Peyer's patch (tissue), 4 donors: ENCODE measurements at places on chromosomes 5 and 9.

- DNase-seq, result no peak
Measured at GRCh38 chr9:116270546-116270945, 117.0 kb downstream of the PAPPA start.

DNA sequence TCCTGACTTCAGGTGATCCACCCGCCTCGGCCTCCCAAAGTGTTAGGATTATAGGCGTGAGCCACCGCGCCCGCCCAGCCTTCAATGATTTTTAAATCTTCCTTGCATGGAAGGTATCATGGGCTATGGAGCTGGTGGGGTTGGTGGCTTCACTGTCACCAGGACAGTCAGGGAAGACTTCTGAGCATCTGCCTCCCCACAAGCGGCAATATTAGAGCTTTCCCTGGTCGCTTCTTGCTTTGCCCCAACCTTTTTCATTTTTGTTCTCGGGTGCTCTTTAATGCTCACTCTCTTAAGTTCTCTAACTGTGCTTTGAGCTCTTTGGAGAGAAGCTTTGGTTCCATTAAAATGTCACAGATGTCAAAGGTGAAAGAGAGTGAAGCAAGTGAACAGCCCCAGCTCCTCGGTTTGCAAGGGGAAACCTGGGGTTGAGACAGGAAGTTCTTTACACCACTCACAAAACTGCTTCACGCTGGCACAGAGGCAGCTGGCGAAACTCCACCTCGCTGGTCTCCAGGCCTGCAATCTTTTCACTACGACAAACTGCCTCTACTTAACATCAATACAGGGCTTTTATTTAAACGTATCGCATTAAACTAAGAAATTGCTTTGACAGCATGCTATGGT, 142.5 kb upstream of the RETREG1 start:
- DNase-seq, result no peak

DNA sequence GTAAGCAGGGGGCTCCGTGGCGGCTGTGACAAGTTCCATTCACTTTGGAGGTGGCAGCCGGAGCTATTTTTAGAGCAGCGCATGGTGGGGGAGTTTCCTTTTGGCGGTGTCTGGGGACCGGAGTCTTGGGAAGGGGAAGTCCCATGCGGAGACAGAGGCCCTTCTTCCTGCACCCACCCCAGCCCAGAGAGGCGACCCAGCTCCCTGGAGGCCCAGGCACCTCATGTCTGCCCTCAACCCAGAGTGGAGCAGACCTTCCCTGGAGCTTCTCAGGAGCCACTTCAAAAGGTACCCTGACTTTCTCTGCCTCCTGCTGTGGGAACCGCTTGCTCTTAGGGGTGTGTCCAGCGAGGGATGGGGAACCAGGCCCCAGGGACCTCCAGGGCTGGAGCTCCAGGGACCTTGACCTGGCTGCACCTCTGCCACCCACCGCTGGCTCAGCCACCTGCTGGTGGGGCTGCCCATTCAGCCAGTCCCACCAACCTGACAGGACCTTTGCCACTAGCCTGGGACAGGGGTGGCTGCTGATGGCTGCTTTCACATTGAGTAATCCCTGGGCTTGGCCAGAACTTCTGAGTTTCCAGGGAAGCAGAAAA, 34.1 kb downstream of the NEK6 start:
- peak; percentile 67 for DNase-seq

DNA sequence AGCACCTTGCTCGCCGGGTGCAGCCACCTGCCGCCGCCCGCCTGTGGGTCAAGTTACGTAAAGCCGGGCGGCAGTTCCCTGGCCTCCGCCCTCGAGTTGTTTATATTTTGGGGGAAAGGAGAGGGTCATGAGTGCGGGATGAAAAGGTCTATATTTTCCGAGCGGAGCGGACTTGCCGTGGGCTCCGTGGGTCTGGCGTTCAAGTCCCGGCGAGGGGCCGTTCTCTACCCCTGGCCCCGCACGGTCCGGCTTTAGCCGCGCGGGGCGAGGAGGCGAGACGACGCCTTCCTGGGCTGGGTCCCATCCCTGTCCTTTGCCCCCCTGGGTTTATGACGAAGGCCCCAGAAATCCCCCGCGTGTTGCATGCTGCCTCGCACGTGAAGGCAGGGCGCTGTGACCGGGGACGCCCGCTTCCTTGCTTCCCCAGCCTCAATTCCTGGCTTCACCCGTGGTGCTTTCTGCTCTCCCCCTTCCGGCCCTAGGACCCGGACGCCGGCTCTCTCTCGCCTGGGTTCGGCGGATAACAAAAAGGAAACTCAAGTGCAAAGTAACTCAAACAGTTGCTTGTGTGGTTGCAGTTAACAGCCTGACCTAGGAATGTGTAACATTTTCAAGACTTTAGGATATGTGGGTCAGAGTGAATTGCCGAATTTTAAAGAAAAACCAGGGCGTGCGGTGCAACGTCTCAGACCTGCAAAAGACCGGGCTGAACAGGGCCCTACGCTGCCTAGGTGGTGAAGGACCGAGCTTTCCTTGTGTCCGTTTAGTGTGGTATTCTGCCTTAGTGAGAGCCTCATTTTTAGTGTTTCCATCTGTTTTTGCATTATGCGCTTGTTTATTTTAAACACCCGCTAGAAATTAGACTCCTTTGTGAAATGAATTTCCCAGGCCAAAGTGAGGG, 810 bp downstream of the VPS13A start:
- DNase-seq, result peak; percentile 78

DNA sequence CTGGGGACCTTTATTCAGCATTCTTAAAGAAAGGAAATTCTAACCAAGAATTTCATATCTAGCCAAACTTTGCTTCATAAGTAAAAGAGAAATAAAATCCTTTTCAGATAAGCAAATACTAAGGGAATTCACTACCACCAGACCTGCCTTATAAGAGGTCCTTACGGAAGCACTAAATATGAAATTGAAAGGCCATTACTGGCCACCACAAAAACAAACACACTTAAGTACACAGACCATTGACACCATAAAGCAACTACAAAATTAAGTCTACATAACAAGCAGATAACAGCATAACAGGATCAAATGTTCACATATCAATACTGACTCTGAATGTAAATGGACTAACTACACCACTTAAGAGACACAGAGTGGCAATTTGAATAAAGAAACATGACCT, 361.4 kb upstream of the POU5F2 start:
- no peak for DNase-seq

- DNase-seq, result no peak
Measured at GRCh38 chr5:143217804-143218160, 185.7 kb downstream of the NR3C1 start.

DNA sequence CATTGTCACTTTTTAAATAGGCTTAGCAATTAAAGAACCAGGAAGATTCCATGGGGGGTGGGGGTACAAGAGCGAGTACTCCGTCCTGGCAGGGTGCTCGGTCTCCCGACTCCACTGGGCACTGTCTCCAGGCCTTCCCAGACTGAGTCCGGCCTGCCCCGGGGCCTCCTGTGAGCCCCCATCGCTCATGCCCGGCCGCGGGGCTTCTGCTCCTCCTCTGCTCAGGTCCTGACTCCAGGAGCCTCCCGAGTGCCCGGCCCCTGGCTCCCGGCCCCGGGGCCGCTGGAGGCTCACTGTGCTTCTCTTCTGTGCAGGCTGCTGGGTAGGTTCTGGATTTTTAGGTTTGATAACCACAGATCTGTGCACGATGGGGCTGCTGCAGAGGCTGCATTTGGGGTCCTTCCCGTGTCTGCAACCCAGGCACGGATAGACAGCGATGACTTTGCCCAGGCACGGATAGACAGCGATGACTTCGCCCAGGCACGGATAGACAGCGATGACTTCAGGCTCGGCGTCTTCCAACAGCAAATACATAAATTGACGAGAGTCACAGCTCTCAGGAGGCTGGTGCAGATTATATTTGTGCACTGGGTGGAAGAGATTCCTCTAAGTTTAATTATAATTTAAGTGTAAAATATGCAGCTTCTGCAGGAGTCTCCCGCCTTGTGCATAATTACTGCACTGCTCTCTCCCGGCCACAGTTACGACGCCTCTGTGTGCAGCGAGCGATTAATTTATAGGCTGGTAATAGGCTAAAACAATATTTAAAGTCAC, 74.8 kb upstream of the RXRA start:
- DNase-seq, result no peak

- DNase-seq, result no peak
Measured at GRCh38 chr9:108163321-108164005, 673.9 kb upstream of the KLF4 start.

DNA sequence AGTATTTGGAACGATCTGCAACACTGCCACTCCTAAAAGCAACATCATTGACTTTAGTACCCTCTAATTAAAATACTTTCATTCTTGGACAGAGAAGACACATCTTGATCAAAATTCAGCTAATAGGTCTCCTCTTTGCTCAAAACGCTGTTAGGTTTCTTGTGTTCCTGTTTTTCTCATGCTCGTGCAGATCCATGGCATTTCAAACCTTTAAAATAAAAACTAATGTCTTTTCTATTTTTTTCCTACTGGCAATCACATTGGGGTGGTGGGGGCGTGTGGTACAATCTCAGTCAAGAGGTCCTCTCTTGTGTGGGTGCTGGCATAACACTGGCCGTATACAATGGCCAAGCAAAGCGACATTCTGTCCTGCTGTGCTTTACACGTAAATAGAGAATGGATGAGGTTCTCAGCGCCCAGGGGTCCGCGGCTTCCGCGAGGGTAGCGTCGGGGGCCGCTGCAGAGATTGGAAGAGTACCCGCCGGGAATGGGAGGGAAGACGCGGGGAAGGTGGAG, 315 bp upstream of the GPR150 start:
- no peak for DNase-seq

DNA sequence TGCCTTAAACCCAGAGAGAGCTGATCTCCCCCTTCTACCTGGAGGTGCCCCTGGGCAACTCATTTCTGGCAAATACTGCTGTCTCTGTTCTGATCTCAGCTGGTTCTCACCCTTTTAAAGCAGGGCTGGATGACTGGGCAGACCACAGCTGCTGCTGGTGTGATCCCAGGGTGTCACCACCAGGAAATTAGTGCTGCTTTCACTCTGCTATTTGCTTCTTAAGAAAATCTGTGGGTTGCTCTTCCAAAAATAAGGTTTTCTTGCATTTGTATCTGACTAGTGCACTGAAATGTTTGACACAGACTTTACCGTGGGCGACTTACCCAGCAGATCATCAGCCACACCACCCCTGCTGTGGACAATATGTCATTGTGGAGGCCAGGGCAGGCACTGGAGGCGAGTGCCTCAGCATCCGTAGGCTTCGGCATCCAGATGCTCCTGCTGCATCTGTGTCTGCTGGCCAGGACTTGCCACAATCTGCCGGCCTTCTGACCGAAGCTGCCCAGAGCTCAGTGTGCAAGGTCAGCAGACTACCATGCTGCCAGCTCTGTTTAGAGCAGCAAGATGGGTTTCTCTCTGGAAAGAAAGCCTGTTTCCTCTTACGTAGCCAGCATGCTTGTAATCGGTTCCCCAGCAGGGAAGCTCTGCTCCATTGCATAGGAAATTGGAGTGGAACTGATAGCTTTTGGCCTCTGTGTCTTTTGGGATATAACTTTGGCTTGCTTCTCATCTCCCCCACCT, 13.6 kb downstream of the ARHGAP26 start:
- no peak for DNase-seq

- DNase-seq, result no peak
Measured at GRCh38 chr5:149526845-149527590, 24.2 kb downstream of the CSNK1A1 start.
